ENCODE measurements at places on chromosomes 2 and 18.

DNA sequence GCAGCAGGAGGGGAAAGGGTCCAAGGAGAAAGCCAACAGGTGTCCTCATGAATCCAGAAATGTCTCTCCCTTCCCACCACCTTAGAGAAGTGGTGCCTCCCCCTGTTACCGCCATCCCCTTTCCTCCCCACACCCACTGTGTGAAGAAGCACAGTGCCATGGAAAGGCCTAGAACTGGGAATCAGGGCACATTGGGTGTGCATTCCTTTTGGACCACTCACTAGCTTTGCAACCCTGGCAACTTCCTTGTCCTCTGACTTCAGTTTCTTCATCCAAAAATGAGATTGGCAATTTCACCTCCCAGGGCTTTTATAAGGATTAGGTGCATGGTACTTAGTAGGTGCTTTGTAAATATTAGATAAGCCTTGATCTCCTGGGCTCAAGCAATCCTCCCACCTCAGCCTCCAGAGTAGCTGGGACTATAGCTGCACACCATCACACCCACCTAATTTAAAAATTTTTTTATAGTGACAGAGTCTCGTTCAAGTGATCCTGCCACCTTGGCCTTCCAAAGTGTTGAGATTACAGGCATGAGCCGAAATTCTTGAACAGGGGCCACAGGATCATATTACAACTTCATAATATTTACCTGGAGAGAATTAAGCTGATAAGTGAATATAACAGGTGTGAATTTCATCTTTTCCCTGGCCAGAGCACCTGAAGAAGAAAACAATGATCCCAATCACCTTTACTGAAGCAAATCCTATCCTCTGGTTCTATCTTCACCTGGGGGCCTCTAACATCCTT lies 97.9 kb upstream of the TAF1B start:
- no peak overlapping the region for H3K27ac ChIP-seq
- H3K4me3 ChIP-seq: no peak overlapping the region
- no peak for DNase-seq
- peaks cover 38% of the 10 kb centered on the region for H3K4me1 ChIP-seq

DNA sequence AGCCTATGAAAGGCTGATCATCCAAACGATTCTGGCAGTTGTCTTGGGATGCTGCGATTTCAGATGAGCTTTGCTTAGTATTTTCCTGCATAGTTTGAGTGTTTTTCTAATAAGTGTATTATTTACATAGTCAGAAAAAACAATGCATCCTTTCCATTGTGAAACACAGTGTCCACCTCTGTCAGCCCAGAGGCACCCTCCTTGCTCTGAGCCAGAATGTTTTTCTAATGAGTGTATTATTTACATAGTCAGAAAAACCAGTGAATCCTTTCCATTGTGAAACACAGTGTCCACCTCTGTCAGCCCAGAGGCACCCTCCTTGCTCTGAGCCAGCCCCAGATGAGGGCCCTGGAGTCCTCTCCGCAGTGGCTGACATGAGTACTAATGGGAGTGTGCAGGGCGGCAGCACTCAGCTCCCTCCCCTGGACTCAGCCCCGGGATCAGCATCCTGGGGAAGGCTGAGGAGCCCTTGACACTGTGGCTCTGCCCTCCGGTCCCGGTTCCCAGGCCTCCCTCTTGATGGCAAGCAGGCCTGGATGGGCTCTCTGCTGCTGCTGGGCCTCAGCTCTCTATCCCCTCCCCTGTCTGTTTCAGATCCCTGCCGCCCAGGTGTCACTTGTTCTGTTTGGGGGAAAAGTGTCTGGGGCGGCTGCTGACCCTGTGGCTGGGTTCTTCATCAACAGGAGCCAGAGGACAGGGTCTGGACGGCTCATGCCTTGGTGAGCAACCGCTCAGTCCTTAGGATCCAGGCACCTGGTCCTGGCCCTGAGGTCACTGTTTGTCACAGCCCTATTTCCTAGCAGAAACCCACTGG lies 5.9 kb downstream of the MFSD2B start:
- H3K4me3 ChIP-seq: no peak overlapping the region
- no peak for DNase-seq
- no peaks in the 10 kb centered on the region for H3K4me1 ChIP-seq
- no peaks in the 10 kb centered on the region for H3K36me3 ChIP-seq

- H3K27ac ChIP-seq: no peak overlapping the region
- no peak for DNase-seq
- H3K4me3 ChIP-seq: no peak overlapping the region
- no peaks in the 10 kb centered on the region for H3K4me1 ChIP-seq
Measured at GRCh38 chr2:171670655-171671054, 16.6 kb upstream of the DYNC1I2 start.

DNA sequence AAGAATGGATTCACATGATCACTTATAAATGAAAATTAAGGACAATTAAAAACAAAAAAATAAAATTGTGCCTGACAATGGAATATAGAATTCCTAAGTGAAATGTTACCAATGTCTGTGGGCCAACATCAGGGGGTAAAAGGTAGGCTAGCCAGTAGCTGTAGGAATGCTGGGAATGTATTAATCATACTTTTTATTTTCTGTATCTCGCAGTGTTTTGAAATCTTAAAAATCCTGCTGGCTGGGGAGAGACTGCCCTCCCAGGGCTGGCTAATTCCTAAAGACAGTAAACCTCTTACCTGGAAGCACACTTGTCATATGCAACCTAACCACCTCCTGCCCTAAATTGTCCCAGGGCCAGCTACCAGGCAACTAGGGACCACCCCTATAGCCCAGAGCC lies 69.8 kb downstream of the REV1 start:
- no peak overlapping the region for H3K27ac ChIP-seq
- H3K4me3 ChIP-seq: no peak overlapping the region
- no peak for DNase-seq
- no peaks in the 10 kb centered on the region for H3K4me1 ChIP-seq
- H3K36me3 ChIP-seq: peaks cover 13% of the 10 kb centered on the region

DNA sequence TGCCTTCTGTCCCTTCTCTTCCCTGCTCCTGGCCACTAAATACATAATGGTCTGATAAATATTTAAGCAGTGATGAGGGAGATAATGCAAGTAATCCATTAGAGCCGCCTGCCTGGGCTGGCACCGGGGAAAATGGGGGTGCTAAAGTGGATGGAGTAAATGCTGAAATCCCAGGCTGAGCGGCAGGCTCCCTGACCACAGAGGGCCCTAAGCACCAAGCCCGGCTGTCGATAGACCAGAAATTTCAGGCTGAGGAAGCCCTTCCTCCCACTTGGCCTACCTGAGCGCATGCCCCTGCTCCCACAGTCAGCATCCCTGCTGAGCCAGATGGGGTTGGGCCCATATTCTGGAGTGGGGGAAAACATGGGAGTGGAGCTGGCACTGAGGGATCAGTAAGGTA lies 197.5 kb upstream of the SKOR2 start:
- H3K36me3 ChIP-seq: no peaks in the 10 kb centered on the region
- peaks cover 74% of the 10 kb centered on the region for H3K27me3 ChIP-seq
- H3K27ac ChIP-seq: no peak overlapping the region
- no peak for DNase-seq

Data from Calu3 (cell line).